ENCODE measurements at places on chromosomes 13 and 19.
A peak's percentile ranks its signal among the peaks of the same experiment; 100 is the strongest.

DNA sequence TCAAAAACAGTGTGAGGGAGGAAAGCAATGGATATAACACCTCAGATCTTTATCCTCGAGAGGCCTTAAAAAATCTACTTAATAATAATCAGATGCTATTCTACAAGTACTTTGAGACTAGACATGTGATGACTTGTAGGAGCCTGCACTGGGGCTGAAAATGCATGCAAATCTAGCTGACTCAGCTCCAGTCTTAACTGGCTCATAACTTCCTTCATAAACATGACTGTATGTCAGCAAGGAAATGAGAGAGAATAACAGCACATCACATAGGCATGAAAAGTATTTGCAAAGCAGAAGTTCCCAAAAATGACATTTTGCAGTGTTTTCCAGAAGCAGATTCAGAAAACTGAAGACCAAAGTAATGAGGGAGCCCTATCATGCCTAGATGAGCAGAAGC, 38.1 kb downstream of the PSG5 start:
- DNase-seq: no peak

GRCh38 chr13:110485604-110486003, 75.9 kb downstream of the RAB20 start:
- DNase-seq: no peak

- DNase-seq: no peak
These were observed 53.4 kb downstream of the LATS2 start for GRCh38 chr13:21008026-21008425.

DNA sequence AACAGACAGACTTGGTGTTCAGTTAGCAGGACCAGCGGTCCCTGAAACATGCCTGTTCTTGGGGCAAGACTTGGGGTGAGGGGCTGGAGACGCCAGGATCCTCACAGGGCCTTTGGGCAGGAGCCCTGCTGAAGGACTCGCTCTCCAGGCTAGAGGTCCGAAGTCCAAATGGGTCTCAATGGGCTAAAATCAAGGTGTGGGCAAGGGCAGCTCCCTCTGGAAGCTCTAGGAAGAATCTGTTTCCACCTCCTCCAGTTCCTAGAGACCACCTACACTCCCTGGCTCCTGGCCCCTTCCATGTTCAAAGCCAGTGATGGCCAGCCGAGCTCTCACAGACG, 111.3 kb downstream of the TUBA3C start:
- DNase-seq: no peak

DNA sequence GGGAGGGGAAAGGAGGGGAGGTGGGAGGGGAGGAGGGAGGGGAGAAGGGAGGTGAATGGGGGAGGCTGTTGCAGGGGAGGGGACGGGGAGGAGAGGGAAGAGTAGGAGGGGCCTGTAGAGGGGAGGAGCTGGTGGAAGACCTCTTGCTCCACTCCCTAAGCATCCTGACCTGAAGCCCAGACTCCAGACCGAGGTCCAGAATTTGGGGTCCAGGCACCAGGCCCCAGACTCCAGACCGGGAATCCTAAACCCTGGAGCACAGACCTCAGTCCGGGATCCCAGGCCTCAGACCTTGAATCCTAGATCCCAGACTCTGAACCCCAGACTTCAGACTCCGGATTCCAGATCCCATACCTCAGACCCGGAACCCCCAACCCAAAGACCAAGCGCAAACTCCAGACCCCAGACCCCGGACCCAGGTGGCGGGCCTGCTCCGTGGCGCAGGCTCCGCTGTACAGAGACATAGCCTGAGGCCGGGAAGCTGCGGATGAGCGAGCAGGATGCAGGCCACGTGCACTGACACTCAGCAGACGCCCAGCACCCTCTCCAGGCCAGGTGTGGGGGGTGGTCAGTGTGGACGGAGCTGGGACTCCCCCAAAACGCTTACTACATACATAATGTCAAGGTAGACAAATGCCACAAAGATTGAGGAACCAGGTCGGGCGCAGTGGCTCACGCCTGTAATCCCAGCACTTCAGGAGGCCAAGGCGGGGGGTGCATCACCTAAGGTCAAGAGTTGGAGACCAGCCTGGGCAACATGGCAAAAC, 710 bp upstream of the BTBD2 start:
- DNase-seq: peak; percentile 9

DNA sequence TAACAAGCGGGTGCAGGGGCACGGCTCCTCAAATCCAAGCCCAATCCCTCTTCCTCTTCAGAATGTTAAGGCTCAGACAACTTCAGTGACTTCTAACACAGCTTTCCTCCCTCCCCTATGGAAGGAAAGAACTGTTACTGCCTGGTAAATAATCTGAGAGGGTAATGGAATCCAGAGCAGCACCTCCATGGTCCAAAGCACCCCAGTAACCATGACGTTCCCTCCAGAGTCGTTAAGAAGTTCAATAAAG, 969 bp downstream of the AKT2 start:
- DNase-seq: no peak

DNA sequence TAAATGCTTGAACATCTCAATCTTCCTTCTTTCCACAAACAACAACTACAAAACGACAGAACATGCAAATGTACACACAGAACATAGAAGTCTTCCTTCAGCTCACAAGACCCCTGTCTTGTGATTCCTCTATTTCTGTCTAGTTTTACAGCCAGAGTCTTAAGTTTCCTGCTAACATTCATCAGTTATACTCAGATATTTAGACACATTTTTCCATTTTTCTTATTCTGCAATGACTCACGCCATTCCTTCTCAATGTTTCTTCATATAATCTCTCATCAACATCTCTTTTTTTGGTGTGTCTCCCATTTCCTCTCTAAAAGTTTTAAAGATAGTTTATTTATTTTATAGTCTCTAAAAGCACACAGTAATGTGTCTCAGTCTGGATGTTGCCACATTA, 1872.9 kb upstream of the PCDH20 start:
- DNase-seq: no peak

DNA sequence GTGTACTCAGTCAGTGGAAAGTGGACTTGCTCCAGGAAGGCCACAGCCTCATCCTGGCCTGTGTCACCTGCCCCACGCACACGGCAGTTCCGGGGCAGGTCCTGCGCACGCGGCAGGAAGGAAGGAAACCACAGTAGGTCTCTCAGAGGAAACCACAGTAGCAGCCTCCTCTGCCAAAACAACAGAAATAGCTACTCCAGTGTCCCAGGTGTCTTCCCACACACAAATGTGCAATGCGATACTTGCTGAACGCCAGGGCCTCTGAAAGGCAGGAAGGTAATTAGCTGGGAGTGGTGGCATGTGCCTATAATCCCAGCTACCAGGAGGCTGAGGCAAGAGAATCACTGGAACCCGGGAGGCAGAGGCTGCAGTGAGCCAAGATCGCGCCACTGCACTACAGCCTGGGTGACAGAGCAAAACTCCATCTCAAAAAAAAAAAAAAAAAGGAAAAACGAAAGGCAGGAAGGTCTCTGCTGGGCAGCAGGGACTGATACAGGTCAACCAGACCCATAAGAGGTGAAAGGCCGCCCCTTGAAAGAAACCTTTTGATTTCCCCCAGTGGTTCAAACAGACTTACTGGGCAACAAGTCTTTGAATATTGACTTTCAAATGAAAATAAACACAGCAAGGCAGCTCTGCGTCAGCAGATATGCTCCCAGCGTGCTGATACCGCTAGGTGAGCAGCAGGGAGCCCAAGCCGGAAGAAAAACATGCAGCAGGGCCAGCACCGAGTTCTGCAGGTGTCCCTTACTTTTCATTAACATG, 49.5 kb downstream of the CRYL1 start:
- no peak for DNase-seq
